Stimulated activated CD4-positive, alpha-beta T cell treated with anti-CD3 and anti-CD28 coated beads, TNF-alpha, amount 100 ng/mL, for 24 hours (primary cell): ENCODE measurements at places on chromosomes 16 and 17.

- DNase-seq = no peak
These were observed 3.5 kb downstream of the CORO6 start for GRCh38 chr17:29619251-29619650.

- no peak for DNase-seq
These were observed 25.0 kb downstream of the NXN start for GRCh38 chr17:954431-955164.

GRCh38 chr17:41490000-41490990, 585 bp upstream of the KRT36 start:
- no peak for DNase-seq

DNA sequence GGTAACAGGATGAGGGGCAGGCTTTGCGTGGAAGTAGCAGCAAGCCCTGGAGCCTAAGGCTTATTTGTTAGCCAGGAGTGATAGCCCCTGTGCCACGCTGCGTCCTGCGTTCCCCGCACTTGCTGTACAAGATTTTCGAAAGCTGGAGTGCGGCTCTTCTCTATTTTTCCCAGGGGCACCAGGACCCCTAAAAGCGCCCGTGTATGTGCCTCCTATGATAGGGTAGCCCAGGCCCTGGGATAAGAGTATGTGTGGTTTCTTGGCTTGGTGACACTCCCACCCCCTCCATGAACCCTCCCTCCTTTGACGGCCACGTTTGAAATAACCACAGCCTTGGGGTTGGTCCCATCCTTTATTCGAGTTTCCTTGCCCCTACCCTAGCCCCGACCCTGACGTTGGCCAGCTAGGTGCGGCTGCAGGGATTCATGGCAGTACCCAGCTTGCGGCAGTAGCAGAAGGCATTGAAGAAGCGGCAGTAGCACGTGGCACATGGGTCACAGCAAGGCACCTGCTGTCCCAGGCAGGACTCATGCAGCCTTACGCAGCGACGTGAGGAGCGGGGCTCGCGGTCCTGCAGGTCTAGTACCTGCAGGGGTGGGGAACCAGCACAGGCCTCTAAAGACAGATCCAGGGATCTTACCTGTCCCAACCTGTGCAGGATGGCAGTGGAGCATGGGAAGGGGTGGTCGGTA, 968 bp downstream of the AGRP start:
- DNase-seq = no peak

DNA sequence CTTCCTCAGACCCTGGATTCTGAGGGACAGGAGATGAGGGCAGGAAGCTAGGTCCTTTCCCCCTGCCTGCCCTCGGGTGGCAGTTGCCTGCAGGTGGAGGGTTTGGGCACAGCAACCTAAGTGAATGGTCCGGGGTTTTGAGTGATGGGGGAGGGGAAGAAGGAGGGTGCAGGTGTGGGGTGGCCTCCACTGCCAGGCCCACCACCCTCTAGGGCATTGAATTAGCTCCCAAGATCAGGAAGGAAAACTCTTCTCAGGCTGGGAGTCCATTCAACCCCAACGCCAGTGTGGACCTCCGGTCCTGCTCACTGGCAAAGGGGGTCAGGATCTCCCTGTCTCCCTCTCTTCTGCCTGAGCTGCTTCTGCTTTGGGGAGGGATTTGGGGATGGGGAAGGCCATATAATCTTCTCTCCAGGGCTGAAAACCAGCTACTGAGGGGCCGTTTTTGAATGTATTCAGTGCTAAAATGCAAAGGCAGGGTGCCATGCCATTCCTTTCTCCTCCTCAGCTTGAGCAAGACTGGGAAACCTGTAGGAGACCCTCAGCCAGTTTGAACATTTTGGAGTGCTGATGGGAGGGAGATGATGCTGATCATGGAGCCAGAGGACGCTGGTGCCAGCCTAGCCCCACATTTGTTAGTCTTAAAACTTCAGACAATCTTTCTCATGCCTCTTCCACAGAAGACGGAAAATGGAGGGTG, 18.8 kb downstream of the GRB7 start:
- DNase-seq = no peak

GRCh38 chr16:9843424-9844018, 338.7 kb downstream of the GRIN2A start:
- no peak for DNase-seq

DNA sequence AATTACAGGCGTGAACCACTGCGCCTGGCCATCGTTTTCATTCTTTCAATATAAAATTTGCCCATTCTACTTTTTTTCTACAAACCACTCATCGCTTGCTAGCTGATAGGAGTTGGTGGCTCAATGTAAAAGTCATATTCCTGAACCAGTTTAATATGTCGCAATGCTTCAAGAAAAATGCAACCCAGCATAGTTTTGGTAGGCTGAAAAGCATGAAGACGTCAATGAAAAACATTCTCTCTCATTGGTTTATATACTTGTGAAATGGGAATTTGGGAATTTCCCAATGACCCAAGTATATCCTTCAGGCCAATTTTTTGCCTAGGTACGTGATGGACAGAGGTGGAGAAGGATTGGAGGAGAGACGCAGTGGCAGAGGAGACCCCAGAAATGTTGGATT, 26.9 kb downstream of the USP43 start:
- no peak for DNase-seq

DNA sequence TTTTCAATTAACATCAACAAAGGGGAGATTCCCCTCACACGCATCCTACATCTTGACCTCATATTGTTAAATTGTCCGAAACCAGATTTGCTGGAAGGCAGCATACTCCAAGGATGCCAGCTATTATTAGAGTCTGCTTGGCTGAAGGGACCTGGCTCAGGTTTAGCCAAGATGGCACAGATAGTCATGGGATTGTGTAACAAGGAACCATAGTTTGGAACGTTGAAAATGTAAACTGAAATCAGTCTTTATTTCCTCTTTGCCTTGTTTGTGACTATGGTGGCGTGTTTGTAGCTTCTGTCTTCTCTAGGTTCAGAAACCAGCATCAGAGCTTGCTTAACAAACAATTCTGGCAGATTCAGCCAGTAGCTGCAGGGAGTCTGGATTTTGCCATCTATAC, 5.9 kb downstream of the ARSG start:
- no peak for DNase-seq

GRCh38 chr17:49783791-49784190, 4.7 kb upstream of the KAT7 start:
- DNase-seq = no peak

- DNase-seq = no peak
These were observed 19.3 kb downstream of the PEMT start for GRCh38 chr17:17572010-17572785.

DNA sequence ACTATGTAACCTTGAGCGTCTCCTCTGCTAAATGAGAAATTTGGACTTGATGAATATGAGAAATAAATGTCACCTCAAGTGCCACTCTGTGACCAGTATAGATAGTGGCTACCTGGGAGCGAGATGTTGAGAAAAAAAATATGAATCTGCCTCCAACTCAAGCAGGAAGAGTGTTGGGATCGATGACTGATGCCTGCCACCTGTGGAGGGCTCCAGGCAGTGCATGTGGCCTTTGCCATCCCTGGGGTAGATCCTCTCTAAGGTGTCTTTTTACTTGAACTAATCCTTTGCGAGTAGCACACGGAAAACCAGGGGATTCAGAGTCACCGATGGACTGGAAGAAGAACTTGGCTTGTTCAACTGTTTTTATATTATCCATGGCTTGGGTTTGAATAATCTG, 9.4 kb downstream of the CCDC182 start:
- DNase-seq = no peak

GRCh38 chr16:86522634-86523033, 12.3 kb downstream of the FOXF1 start:
- DNase-seq = no peak

GRCh38 chr16:30669903-30670824, 11.9 kb downstream of the FBRS start:
- no peak for DNase-seq

DNA sequence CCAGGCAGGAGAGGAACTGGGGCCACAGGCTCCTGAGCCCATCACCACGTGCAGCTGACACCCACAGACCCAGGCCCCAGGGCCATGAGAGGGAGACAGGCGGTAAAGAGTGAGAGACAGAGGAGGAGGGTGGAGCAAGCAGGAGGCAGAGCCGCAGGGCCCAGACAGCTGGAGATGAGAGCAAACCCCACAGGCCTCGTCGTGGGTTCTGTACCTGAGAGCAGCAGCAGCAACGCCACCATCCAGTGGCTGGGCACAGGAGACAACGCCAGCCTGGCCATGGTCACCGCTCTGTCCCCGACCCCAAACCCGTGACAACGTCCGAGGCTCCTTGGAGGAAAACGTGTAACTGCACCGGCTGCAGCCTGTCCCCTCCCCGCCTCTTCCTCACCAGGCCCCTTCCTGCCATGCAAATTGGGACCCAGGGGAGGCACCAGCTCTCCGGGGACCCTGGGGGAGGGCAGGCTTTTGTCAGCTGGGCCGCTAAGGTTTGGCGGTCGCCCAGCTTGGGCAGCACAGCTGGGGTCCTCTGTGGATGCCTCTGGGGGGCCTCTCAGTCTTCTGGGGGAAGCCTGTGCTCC, at the start of gene CD79B:
CD79B (minus strand) TSS at position 351 of the 581 bp plus-strand sequence; CDS start at position 281, 70 bp downstream.
- DNase-seq = no peak
